ENCODE measurements at places on chromosomes 6 and 20.

DNA sequence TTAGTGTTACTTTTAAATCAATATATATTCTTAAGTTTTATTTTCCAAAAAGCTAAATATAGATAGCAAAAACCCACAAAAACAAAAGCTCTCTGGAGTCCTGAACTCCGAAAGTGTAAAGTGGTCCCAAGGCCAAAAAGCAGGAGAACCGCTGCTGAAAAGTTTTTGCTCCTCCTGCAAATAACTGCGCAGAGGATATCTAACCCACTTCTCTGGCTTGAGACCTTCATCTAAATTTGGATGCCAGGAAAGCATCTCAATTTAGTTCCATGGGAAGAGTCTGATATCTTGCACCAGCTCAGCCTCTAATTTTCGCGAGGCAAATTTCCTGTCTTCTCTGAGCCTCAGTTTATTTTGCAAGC lies 523 bp downstream of the MRPS10 start:
- no peak for DNase-seq

DNA sequence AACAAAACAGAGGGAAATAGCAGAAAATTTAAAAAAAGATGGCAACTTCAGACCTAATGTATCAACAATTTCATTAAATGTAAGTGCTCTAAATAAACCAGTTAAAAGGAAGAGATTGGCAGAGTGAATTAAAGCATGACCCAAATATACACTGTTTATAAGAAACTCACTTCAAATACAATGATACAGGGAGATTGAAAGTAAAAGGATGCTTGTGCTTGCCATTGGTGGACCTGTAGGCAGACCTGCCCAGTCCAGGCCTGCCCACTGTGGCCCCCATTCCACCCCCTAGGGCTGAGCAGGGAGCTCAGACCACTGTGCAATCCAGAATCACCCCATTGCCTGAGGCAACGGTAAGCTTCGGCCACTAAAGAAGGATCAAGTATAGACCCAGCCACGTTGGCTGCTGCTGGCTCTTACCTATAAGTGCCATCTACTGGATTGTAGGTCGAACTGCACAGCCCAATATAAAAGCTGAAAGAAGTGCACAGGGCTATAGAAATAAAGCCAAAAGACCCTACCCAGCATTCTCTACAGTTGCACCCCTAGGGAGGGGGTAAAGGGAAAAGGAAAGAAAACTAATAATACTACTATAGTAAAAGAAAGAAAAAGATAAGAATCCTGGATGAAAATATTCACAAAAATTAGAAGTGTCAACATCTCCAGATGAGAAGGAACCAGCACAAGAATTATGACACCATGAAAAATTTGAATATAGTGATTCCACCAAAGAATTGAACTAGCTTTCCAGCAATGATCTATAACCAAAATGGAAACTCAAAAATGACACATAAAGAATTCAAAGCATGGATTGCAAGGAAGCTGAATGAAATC lies 36.1 kb downstream of the PSMB1 start:
- no peak for DNase-seq

DNA sequence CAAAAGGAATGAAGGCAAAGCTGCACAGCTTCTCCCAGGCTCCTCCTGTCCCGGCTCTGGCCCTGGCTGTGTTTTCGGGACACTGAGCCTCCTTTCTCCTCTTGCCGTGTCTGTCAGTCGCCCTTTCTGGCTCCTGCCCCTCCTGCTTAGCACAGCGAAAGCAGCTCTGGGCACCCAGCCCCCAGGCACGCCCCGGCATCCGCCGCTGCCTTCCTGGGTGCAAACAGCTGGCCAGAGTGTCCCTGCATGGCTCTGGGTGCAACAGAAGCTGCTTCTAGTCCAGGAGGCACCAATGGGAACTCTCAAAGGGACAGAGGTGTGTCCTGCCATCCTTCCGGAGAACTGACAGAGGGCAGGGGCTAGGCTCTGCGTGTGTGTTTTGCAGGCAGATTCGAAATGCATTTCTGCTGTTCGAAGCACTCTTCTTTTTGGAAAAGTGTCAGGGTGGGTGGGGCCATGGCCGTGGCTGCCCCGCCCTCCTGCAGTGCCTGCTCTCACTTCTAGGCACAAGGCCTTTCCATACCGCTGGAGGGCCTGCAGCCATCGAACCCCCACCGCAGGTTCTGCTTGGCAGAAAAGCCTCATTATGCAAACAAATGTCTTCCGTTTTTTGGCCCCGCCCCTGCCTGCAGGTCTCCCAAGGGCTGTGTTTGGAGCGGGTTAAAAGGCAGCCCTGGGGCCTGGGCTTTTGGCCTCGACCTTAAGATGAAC lies 15.5 kb downstream of the COL9A3 start:
- DNase-seq: no peak

DNA sequence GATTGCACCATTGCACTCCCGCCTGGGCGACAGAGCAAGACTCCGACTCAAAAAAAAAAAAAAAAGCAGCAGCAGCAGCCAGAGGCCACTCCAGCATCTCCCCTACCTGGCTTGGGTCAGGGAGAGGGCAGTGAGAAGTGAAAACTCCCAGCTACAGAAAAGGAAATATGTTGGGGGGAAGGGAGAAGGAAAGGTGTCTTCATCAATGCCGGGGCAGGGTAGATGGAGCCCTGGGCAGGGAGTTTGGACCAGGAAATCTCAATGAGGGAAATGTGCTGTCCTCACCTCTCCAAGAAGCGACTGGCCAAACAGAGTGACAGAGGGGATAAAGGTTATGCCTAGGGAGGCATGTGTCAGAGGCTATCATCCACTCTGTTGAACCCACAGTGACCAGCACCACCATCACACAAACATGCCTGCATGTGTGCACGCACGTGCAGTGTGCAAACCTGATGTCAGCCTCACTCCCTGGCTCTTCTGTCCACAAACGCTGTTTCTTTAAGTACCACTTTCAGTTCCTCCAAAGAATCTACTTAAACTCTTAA lies 887 bp upstream of the AIF1 start:
- no peak for DNase-seq

- DNase-seq: no peak
Observed at GRCh38 chr6:96022225-96022624, 6.5 kb downstream of the FUT9 start.

- DNase-seq: no peak
Observed at GRCh38 chr20:51985013-51985415, 182.7 kb upstream of the SALL4 start.

DNA sequence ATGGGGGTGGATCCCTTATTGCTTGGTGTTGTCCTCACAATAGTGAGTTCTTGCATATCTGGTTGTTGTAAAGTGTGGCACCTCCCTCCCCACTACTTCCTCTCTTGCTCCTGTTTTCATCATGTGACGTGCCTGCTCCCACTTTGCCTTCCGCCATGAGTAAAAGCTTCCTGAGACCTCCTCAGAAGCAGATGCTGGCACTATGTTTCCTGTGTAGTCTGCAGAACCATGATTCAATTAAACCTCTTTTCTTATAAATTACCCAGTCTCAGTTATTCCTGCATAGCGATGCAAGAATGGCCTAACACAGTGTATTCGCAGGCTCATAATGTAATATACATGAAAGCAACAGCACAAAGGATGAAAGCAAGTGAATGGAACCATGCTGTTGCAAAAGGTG lies 28.4 kb upstream of the ANKRD60 start:
- DNase-seq: no peak

DNA sequence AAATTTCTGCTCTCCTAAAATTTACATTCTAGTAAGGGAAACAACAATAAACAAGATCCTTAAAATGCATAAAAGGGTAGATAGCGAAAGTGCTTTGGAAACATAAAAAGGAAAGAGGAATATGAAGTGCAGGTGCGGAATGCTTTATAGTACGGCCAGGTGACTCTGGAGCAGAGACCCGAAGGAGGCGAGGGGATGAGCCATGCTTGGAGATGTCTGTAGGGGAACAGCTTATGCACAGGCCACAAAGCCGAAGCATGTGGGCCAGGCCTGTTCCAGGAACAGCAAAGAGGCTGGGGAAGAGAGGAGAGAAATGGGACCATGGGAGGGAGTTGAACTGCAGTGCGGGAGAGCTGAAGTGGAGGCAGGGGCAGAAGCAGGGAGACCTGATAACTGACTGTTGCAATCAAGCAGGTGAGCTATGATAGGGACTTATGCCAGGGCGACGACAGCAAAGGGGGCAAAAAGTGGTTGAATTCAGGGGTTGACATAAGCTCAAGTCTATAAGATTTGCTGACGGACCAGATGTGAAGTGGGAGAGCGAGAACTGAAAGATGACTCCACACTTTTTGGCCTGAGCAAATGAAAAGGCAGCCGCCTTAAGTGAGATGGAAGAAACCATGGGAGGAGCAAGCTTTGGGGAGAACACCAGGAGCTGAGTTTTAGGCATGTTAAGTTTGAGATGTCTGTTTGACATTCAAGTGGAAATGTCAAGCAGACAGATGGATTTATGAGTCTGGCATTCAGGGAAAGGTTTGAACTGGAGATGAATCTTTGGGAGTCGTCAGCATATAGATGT lies 83.1 kb downstream of the CNBD2 start:
- DNase-seq: no peak

- DNase-seq: no peak
Observed at GRCh38 chr6:119276211-119276610, 73.3 kb downstream of the MAN1A1 start.

DNA sequence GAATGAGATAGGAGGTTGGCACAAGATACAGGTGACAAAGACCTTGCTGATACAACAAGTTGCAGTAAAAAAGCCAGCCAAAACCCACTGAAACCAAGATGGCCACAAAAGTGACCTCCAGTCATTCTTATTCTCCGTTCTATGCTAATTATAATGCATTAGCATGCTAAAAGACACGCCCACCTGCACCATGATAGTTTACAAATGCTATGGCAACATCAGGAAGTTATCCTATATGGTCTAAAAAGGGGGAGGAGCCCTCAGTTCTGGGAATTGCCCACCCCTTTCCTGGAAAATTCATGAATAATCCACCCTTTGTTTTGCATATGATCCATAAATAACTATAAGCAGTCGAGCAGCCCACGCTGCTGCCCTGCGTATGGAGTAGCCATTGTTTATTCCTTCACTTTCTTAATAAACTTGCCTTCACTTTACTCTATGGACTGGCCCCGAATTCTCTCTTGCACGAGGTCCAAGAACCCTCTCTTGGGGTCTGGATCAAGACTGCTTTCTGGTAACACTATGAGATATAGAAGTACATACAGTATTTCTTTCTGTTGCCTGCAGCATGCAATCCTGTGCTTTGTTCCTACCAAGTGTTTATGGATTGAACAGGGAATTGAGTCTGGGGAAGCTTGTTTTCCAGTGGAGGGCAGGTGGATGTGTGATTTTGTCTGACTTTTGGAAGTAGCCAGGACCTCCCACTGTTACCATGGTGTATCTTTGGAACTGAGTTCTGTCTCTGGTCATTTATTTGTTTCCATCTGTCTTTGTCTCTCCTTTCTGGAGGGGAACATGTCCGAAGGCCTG lies 72.0 kb upstream of the TGM3 start:
- DNase-seq: no peak

- peak; percentile 13 for DNase-seq
Observed at GRCh38 chr6:116010790-116011401, 49.8 kb downstream of the FRK start.

DNA sequence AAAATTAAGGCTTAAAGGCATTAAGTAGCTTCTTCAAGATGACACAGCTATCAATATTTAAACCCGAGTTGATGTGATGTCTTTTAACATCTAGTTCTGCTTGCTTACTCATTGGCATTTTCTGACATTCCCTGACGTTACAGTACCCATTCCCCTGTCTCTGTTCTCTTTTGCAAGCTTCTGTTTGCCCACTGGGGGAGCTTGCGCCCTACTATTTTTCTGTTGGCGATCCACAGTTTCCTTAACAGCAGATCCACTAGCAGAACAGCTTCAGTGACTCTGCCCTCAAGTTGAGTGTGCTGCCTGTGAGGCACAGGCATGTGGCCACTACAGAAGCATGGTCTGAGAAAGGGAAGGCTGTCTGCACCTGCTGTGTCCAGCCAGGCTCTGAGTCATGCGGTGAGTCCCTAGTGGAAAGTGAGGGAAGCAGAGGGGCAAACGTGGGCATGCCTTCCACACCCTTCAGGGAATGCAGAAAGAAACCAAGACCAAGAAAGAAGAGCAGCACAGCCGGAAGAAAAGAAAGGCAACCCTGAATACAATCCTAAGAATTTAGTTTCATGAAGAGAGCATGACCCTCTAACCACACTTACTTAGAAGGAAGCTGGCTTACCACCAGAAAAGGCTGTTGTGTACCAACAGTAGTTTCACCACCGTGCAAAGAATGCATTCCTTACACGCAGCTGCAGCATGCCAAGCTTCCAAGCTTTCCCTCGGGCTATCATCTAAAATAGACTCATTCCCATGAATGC lies 97.7 kb upstream of the VGLL2 start:
- DNase-seq: no peak

- DNase-seq: no peak
Observed at GRCh38 chr6:44642870-44643522, 255.5 kb downstream of the CDC5L start.

DNA sequence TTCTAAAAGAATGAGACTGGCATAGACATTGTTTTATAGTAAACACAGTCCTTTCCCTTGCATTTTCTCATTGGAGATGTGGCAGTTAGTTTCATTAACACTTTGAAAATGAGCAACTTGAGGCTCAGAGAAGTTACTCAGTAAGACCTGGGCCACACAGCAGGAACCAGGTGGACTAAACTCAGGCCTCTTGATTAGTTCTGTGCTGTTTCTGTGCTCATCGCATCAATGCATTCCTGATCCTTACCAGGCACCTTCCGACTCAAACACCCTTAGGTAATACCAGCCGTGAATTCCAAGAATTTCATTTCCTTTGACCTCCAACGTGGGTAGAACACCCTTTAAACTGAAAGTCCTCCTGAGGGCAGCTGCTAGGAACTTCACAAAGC lies 362.8 kb downstream of the ESR1 start:
- no peak for DNase-seq

DNA sequence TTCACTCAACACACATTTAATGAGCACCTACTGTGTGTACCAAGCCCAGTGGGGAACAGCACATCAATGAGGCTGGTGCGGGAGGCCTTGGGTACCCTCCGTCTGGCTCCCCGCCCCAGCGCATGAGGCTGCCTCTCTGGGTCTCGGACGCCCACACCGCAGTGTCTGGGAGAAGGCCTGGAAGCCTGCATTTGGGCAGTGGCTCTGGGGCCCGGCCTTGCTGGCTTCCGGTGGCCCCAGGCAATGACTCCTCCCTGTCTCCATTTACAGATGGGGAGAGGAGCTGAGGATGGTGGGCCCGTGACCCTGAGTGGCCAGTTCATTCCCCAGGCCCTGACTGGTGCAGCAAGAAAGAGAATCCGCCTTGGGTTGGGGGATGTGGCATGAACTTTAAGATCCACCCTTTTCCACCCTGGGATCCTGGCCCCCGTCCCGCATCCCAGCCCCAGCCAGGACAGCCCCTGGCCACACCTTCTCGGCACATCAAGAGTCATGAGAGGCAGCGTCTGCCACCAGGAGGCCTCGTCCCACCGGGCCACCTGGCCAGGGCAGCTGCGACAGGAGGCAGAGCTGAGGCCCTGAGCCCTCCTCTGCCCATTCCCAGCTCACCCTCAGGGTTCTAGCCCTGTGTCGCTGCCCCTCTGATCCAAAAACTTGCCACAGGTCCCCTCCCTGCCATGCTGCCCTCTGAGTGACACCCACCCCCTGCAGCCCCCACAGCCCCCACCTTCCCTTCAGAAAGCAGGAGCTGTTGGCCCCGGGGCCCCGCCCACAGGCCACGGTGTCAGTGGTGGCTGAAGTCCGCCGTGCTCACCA lies 17.5 kb upstream of the MRGBP start:
- DNase-seq: no peak
